ENCODE measurements at places on chromosomes 13 and 19.

DNA sequence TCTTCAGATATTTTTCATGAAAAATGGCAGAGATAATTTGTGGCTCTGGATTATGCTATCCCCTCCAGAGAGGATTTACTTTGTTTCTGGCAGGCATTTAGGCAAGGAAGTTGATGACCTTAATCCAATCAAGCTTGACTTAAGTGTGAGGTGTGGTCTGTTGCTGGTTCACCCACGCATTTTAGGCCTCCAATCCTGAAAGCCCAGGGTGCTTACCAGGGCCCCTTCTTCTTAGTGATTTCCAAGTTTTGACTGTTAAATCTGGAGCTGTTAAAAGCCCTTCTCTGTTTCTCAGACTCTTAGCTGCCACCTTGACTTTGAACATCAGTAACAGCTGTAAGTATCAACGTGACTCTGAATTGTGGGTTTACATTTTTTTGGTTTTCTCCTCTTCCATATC, 161.8 kb downstream of the DNAJC15 start:
- DNase-seq = no peak

DNA sequence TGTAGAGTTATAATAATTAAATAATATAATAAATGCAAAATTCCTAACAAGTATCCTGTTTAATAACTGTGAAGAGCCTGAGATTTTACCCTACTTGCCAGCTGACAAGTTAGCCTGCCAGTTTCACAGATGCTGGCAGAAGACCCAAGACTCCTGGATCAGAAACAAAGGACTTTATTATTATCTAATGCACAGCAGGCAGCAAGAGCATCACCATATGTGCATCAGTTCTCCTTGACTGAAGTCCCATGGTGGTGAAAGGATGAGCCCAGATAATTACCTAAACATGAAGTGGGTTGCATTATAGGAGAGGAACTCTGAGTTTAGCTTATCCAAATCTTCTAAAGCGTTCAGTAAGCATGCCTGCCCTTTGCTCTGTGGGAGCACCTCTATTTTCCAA, 39.1 kb upstream of the MTIF3 start:
- no peak for DNase-seq

DNA sequence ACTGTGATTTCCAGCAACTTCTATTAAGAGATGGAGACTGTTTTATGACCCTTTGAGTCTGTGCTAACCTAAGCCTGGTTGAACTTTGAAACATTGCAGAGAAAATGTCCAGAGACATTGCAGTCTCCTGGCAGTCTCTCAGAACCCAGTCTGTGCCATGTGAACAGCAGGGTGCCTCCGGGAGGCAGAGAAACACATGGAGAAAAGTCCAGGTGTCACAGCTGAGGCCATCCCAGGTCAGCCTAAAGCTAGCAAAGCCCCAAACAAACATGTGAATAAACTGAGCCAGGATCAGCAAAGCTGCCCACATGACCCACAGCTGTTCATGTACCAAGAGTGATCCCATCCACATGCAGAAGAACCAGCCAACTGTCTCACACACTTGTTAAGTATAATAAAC, 7.8 kb downstream of the CYP4F11 start:
- no peak for DNase-seq

DNA sequence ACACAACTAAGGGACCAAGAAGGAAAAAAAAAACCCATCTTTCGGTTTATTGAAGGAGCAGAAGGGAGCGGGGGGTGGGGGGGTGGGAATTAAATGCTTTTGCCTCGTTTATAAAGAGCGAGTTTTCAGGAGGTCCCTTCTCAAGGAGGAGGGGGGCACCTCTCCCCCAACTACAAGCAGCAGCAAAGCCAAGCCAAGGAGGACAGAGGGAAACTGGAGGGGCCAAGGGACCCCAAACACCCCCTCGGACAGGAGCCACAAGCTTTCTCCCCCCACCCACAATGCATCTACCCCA, 2.4 kb downstream of the IRF2BP1 start:
- no peak for DNase-seq

DNA sequence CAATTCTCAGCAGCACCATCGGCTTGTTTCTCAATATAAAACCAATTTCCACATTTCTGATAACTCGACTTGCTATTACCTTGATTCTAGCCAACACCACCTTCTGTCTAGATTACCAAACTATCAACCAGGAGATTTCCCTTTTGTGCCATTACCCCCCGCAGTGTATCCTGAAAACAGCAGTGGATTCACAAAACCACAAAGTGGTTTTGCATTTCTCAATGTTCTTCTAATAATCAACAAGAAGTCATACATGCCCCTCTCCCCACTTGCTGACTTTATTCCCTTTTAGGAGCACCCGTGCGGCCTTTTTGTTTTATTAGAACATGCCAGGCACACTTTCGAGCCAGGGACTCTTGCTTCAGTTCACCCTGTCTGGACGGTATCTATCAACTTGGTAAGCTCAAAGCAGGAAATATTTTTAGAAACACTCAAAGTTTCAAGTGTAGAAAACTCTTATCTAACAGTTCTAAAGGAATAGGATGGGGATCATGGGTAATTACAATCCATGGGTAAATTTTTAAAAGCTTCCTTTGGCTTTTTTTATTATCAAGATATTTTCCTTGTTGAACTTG, 967.4 kb downstream of the EFNB2 start:
- no peak for DNase-seq

DNA sequence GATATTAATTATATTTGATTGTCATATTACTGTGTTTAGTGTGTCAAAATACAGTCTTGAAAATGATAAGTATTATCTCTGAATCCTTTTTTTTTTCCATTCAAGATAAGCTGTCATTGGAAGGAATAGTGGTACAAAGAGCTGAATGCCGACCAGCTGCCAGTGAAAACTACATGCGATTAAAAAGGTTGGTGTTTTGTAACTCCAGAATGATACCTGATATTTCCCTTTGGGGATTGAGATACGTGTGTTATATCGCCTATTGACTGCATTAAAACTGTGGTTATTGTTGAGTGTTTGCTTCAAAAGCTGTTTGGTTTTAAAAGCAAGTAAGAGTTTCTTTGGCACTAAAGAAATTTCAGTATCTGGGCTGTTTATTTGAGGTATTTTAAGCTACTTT, 6.5 kb upstream of the KCTD4 start:
- DNase-seq = no peak

GRCh38 chr19:31249217-31249616, 100.0 kb downstream of the TSHZ3 start:
- no peak for DNase-seq

- no peak for DNase-seq
These were observed 7.4 kb downstream of the LSM7 start for GRCh38 chr19:2320939-2321338.
